Prostate gland (tissue), 2 donors: ENCODE measurements at places on chromosomes 5 and 9.

- no peak for DNase-seq
Measured at GRCh38 chr5:14483504-14484157, 98.0 kb upstream of the OTULINL start.

GRCh38 chr5:158869092-158869491 is 230.6 kb downstream of the EBF1 start:
- no peak for DNase-seq

DNA sequence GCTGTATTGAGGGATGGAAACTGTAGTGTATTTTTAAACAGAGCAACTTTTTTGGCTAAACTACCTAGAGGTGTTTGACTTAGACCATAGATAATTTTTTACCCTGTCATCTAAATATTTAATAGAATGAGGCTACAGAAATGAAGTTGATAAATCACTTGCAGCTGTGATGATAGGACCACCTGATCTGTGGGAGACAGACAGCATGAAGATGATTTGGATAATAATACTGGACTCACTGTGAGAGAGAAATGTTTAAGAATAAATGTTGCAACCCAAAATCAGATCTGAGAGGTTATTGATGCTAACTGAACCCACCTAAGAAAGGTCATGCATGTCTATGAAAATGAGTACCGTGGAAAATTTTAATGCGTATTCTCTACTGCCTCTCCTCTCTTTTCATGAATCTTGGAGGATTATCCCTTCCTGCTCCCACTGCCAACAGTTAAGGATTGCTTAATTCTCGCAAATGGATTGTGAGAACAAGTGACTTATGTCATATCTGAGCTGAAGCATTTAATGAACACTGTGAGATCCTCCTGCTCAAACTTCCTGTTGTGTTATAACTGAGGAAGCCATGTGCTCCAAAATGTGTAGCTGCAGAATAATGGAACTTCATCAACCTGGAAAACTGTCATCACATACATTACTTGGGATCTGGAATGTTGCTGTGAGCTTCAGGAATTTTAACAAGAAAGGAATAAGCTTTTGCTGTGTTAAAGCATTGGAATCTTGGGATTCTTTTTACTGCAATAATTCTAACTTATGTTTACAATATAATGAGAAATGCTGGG is 617.9 kb upstream of the CDH18 start:
- DNase-seq, result no peak

- DNase-seq, result no peak
Measured at GRCh38 chr5:137205231-137206027, 293.7 kb downstream of the SPOCK1 start.

DNA sequence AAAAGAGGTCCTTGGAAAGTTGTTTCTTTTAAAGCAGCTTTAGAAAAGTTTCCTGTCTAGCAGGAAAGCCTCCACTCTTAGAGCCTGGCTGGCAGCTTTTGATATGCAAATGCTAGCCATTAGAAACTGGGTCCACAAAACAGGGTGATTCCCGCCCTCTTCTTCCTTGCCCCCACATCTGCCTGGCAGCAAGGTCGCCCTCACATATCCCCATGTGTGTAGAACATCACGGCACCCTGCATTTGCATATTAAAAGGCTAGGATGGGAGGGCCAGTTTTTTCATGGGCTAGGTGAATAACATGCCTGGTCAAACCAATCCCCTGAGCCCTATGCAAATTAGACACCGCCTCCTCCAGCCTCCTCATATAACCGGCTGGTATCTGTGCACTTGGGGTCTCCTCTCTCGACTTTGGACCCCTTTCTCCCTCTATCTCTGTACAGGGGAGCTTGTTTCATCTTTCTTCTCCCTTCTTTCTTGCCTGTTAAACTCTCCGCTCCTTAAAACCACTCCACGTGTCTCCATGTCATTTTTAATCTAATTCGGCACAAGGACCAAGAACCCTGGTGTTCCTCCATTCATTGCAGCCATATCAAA is 426.8 kb upstream of the CTNND2 start:
- no peak for DNase-seq

DNA sequence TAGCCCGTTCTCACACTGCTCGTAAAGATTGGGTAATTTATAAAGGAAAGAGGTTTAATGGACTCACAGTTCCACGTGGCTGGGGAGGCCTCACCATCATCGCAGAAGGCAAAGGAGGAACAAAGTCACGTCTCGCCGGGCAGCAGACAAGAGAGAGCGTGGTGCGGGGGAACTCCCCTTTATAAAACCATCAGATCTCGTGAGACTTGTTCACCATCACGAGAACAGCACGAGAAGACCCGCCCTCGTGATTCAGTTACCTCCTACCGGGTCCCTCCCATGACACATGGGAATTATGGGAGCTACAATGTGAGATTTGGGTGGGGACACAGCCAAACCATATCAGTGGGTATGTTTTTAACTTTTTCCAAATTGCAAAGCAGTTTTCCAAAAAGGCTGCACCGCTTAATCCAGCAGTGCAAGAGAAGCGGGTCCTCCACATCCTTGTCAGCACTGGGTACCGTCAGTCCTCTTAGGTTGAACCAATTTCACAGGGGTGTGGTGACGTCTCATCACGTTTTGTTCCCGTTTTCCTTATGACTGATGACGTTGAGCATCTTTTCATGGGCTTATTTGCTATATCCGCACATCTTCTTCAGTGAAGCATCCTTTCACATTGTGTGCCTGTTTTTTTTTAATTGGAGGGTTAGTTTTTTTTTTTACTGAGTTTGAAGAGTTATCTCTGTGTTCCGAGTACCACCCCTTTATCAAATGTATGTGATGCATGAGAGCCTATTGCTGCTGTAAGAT is 8.0 kb upstream of the FCN2 start:
- no peak for DNase-seq

- peak; percentile 60 for DNase-seq
Measured at GRCh38 chr5:138282920-138283742, 8.7 kb upstream of the GFRA3 start.

- no peak for DNase-seq
Measured at GRCh38 chr9:129868023-129868871, 33.0 kb downstream of the USP20 start.

DNA sequence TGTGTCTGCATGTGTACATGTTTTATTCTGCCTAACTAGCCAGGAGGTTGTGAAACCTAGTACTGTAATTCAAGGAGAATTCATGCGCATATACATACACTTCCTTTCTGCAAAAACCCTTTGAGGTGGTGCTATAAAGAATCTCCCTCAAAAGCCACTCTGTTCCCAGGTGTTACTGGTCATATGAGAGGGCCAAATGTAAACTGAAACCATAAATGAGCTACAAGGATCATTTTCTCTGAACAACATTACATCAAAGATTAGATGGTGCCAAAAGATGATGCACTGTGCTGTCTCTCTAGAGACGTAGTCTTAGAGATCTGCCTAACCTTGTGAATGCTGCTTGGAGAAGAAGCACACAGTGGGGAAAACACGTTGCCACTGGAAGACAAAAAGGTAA is 15.7 kb downstream of the NREP start:
- DNase-seq, result no peak

DNA sequence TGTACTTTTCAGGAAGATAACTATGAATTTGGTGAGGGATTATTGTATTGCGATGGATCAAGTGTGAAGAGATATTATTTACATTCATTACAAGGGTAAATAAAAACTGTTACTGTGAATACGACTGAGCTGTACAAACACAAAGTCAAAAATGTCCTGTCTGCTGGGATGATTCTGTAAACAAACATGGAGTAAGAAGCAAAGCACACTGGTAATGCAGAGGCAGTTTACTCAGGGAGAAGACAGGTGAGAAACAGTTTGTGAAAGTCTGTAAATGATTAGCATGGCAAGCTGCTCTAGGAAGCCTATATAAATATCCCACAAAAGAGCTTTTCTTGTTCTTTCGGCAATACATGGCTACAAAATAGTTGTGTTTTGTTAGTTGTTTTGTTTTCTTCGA is 115.4 kb upstream of the GNA14 start:
- DNase-seq, result no peak

GRCh38 chr9:22649384-22649783 is 202.8 kb downstream of the DMRTA1 start:
- DNase-seq, result no peak

- no peak for DNase-seq
Measured at GRCh38 chr9:135214054-135214640, 126.7 kb downstream of the OLFM1 start.

DNA sequence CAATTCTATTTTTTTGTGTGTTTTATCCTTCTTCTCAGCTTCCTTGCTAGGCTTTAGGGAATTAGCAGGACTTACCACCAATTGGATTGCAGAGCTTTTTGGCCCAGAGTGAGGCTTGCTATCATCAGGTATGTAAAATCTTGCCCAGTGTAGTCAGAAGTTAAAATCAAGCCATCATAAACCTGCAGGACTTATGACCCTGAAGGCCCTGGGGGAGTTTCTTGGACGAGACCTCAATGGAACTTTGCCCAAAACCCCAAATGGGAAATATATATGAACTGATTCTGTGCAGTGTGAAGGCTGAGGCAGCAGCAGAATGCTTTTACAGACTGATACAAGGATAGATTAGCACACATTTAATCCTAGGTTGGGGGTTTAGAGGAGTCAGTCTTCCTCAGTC is 287.0 kb downstream of the SH3GL2 start:
- no peak for DNase-seq

GRCh38 chr5:141507387-141508091 is 18.7 kb downstream of the PCDHGC5 start:
- no peak for DNase-seq

- no peak for DNase-seq
Measured at GRCh38 chr5:143186623-143187022, 216.9 kb downstream of the NR3C1 start.

- peak; percentile 36 for DNase-seq
Measured at GRCh38 chr5:116947691-116948528, 373.3 kb upstream of the SEMA6A start.

GRCh38 chr5:170614720-170615119 is 110.9 kb downstream of the KCNIP1 start:
- peak; percentile 15 for DNase-seq

- no peak for DNase-seq
Measured at GRCh38 chr5:148864113-148864841, 37.9 kb downstream of the ADRB2 start.

GRCh38 chr9:70832492-70832891 is 288.9 kb downstream of the TRPM3 start:
- DNase-seq, result no peak

- no peak for DNase-seq
Measured at GRCh38 chr9:72065076-72065475, 4.7 kb upstream of the C9orf57 start.

- peak; percentile 50 for DNase-seq
Measured at GRCh38 chr5:71582945-71583584, 4.1 kb upstream of the MCCC2 start.

DNA sequence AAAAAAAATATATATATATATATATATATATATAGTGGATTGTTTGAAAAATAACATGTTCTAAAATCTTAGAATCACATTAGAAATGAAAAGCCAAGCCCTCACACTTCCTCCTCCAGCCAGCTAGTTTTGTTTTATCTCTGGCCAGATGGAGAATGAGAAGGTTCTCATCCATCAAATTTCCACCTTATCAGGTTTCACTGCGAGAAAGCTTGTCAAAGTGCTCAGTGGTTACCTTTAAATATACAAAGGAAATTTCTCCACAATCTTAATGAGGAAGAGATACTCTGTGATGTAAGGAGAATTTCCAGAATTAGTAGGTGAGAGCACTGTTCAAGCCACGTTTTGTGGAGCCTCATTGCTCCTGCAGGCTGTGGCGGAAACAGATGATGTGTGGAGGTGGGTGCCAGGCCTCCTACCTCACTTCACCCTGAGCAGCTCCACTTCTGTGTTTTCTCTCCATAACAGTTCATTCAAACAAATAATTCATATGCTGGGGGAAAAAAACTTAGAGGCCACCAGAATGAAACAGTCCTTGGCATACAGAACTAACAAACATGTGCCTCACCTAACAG is 71.9 kb downstream of the CDK5RAP2 start:
- no peak for DNase-seq

DNA sequence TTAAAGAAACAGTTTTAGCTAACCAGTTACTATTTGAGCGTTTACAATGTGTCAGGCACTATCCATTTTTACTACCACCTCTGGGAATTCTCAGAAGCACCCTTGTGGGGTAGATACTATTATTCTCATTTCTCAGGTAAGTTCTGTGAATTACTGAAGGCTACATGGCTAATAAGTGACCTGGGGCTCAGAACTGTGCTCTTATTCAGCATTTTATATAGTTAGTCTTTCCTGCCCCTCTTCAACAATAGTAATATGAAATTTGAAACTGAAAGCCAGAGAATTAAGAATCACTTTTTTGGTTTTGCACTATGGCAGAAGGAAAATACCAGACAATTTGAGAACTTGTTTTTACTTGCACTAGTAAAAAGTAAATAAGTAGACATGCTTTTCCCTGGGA is 11.8 kb downstream of the ELL2 start:
- no peak for DNase-seq
